ENCODE measurements at places on chromosomes 4 and X. TPM values are rescaled to one million over a fixed set of nuclear protein-coding genes. Genes with fewer than 3 reads are reported as not detected.

Gene APOOL
- total RNA-seq = 8.1 TPM

Gene SLC10A4
- 0.28 TPM for total RNA-seq

Gene TRAM1L1
- total RNA-seq = 3.3 TPM

Gene CSN1S1
- total RNA-seq = not detected

Gene BEX5
- total RNA-seq = not detected

Gene NLRP2B
- total RNA-seq = not detected

Gene TRIM75
- not detected for total RNA-seq

All from regular cardiac myocyte (primary cell).